Esophagus muscularis mucosa (tissue), 4 donors: ENCODE measurements at places on chromosomes 6 and 20.

DNA sequence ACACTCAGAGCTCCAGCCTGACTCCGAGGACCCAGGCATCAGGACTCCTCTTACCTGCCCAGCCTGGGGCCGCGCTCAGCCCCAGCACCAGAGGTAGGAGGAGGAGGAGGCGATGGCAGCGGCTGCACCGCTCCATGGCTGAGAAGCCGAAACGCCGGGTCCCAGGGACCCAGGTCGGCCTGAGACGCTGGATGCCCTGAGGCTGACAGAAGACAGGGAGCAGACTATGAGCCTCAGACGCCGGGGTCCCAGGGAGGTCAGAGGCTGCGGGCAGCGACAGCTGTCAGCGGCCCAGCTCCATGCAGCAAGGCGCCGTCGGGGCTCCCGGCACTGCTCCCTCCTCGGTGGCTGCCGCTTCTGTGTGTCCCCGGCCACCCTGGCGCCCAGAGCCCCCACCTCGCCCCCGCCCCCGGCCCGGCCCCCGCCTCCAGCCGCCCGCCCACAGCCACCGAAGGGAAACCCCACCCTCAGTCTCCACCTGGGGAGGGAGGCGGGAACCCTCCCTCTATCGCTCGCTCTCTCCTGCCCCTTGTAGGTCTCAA lies at the start of gene COL11A2:
Gene COL11A2 (minus strand): TSS at position 363 of the 542 bp plus-strand sequence. CDS start 227 bp downstream, at position 136.
- no peak for DNase-seq

DNA sequence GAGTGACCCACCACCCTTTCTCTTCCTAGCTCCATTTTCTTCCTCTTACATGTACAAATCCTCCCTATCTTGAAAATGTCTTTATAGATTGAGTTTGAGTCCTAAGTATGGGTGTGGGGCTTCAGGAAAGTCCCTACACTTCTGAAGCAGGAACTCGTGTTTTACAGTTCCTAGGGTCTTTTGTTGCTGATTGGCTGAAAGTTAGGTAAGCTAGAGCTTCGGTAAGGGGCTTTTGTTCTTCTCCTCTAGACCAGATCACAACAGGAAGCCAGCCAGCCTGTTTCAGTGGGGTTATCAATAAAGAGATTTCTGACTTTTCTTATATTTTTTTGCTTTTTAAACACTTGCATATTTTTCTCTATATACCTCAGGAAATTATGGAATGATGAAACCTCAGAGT lies 51.3 kb downstream of the CNR1 start:
- DNase-seq = no peak

GRCh38 chr6:139693735-139694134 lies 319.3 kb upstream of the CITED2 start:
- no peak for DNase-seq

DNA sequence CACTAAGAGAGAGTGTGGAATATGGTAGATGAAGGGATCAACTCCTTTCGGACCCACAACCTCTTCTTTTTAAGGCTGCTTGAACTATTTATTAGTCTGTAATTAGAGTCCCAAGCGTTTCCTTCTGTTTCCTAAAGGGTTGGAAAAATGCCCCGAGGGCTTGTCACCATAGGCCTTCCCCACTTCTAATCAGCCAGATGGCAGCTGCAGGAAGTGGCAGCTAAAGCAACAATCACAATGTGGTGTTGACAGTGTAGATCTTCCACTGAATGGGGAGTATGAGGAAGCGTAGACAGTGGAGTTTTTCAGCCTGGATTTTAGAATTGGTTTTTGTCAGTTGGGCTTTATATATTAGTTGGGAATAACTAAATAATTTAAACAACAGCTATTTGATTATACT lies 40.6 kb downstream of the SLC35D3 start:
- DNase-seq = no peak

DNA sequence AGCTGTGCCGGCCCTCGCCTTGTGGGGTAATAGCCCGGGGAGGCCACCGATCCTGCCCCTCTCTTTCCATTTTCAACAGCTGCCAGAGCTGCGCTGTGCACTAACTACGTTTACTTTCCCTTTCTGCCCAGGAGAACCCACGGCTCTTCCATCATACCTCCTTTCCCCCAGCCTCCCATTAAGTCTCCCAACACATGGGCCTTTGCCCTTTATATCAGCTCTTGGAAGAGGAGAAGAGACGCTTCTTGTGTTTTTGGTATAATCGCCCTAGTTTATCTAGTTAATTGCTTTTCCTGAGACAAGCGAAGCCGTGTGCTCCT lies 637 bp downstream of the UBR2 start:
- no peak for DNase-seq
